Fibroblast of the conjunctiva (primary cell): ENCODE measurements at places on chromosomes 4 and X.

DNA sequence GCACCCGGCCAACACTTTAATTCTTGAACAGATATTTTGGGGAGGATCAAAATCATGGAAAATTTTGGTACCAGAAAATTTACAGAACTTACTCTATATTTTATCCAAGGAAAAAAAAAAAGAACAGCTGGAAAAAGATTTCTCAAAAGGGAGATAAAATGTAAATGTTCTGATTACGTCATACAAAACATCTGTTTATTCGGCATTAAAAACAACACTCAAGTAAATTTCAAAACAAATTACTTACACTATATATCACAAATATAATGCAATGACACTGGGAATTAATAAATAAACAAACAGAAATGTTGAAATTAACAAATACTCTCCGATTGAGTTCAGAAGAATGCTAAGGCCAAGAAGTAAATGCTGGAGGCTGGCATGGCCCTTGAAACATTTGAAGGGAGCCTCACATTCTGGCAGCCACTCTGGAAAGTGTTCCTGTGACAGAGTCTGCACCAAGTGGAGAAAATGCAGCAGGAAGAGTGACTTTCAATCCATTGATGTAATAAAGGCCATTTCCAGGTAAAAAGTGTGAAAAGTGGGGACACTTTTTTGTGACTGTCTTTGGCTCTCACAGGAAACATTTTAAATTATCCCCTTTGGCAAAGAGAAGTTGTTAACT is 486.0 kb upstream of the CTSO start:
- no peak for DNase-seq

- peak; percentile 32 for DNase-seq
These were observed 42.0 kb downstream of the LGI2 start for GRCh38 chr4:24988776-24989175.

DNA sequence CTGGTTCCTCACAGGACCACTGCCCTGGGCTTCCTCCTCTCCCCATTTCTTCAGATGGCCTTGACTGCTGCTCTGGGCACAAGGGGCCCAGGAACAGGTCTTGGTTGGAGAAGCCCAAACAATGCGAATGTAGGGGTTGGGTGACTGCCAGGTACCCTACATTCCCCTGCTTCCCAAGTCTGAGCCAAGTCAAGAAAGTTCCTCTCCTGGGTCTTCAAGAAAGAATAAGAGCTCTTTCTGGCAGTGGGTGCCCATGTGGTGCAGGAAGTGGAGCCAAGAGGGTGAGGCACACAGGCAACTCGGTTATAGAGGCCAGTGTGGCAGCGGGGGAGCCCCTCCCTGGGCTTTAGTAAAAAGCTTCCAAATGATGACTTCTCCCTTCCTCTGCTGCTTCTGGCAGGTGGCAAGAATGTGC is 2.7 kb downstream of the SLC34A2 start:
- no peak for DNase-seq

- peak; percentile 30 for DNase-seq
These were observed 736.9 kb upstream of the MAGEB2 start for GRCh38 chrX:29478336-29479069.

- no peak for DNase-seq
These were observed 850.9 kb upstream of the SLIT2 start for GRCh38 chr4:19400820-19401219.
